Motor neuron (in vitro differentiated cells): ENCODE measurements at places on chromosomes 7 and 10. TPM values are rescaled to one million over a fixed set of nuclear protein-coding genes. Genes with fewer than 3 reads are reported as not detected.
A peak's percentile ranks its signal among the peaks of the same experiment; 100 is the strongest.

GRCh38 chr10:102633287-102633686, 11.0 kb upstream of the TRIM8 start:
- ATAC-seq, result no peak

DNA sequence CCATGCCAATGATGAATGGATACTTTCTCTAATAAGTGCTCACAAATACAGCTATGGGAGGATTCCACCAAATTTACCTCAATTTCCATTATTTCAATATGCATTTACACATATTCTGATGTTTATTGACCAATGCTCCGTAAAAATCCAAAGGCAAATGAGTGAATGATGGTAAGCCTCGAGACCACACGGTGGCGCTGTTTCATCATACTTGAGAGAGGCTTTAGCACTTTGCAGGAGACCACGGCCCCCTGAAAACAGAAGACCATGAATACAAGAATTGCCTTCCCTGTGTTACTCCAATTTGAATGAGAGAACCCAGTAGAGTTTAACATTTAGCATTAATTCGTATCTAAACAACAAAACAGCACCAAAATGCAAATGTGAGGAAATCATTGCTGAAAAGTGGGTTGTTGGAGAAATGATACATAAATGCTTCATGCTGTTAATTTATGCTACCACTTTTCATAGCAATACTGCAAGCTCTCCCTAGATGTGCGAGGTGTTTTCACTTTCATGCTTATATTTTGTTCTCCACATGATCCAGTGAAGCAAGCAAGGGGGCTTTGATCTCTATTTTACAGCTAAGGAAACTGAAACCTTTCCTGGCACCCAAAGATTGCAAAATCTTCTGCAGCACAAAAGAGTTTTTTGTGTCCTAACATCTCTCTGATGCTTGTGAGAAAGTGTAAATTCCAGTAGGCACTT, 35.4 kb downstream of the TRIL start:
- ATAC-seq, result peak; percentile 74

LIPF gene
- total RNA-seq, result 0.53 and 0.66 TPM in 2 replicates

DNA sequence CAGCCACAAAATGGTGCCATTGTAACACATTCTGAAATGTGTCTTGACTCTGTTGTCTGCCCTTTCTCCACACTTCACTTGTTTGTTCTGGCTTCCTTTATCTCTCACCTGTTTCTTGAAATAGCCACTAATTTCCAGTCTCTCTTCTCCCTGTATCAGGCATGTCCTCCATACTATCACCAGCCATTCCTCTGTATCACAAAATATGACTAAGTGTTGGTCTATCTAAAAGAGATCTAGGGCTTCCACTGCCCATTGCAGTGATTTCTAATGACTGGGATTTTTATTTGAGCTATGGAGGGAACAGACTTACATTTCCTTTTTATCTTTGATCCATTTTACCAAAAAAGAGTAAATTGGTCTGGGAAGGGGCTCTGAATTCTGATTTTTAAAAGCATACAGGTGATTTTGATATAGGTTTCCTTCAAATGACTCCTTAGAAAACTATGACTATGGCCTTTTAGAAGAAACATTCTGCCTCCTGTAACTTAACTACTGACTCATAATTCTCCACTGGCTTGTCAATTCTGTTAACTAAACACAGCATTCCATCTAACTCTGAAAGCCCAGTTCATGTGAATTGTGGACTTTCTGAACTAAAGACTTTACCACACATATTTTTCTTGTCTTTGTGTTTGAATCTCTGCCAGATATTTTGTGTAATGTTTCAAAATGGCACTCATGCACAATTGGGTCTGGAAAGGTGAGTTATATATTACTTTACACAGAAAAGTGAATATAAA, 1121.4 kb downstream of the XPNPEP1 start:
- no peak for ATAC-seq

- ATAC-seq, result no peak
These were observed at the start of gene COL1A2 for GRCh38 chr7:94394437-94395140. Gene COL1A2, plus strand, starts transcription at chr7:94394895. Its CDS starts 137 bp downstream, at chr7:94395032.
